ENCODE measurements at places on chromosomes 16 and 17.

DNA sequence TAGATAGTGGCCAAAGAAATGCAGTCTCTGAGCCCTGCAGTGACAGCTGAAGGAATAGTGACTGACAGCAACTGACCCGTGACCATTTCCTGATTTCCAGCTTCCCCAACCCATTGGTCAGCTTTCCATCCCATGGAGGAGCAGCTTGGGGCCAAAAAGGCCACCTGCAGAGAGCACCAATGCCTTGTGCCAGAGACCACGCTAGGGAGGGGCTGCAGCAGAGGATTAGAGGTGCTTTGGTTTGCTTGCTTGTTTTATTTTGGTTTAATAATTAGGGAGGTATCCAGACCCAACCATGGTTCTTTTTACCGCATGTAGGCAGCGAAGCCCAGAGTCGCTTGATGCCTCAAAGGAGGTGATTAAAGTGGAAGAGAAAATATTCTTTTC is 61.3 kb upstream of the SIAH1 start:
- DNase-seq: no peak

- DNase-seq: no peak
Measured at GRCh38 chr16:88353691-88354090, 29.1 kb upstream of the ZNF469 start.

DNA sequence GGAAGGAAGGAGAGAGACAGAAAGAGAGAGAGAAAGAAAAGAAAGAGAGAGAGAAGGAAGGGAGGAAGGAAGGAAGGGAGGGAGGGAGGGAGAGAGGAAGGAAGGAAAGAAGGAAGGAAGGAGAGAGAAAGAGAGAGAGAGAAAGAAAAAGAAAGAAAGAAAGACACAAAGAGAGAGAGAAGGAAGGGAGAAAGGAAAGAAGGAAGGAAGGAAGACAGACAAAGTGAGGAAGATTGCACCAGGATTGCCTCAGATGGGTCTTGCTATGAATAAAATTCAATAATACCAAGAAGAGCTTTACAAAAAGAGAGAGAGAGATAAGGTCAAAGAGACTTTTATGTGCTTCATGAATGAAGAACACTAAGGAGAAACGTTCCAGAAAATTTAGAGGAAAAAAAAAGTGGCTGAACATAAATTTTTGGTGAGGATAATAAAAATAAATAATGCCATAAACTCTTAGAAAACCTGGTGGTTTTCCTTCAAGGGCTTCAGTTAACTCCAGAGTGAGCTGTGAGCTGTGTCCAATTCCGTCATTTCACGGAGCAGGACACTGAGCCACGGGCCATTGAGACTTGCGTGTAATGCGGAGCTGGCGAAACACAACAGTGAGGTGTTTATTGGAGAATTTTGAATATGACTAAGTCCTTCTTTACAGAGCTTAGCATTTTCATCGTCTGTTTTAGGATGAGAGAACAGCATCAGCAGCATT is 72.7 kb upstream of the TNRC6C start:
- DNase-seq: no peak

GRCh38 chr16:81604960-81605383 is 160.4 kb downstream of the CMIP start:
- DNase-seq: no peak

DNA sequence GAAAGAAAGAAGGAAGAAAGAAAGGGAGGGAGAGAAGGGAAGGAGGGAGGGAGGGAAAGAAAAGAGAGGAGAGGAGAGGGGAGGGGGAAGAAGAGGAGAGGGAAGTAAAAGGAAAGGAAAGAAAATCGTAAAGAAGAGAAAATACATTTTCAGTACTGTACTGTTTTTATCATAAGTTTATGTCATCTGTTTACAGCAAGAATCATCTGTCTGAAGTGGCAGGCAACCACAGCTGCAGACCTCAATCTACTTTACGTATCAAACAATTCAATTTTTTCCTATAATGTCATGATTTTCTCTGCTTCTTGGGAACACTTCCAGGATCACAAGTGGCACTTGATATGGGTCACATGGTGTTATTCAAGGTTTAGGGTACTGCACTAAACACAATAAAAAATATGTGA is 58.3 kb downstream of the USP32 start:
- DNase-seq: no peak
